NCI-H2081 (cell line): ENCODE measurements at places on chromosomes 4 and X.

DNA sequence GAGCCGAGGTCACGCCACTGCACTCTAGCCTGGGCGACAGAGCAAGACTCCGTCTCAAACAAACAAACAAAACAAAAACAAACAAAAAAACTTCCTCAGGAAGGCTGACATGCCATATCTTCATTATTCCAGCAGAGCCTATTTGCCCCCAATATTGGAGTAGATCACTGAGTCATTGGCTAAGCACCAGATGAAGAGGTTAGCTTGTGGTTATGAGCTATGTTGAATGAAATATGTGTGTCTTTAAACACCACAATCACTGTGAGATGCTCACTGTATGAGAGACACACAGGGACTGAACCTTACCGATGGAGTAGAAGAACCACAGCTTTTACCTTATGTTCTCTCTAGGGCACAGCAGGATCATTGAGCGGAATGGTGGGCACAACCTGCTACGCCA, 122.1 kb upstream of the EOLA2 start:
- no peak for DNase-seq

- peak; percentile 66 for DNase-seq
Measured at GRCh38 chr4:140609548-140610425, 41.0 kb upstream of the UCP1 start.

- no peak for DNase-seq
Measured at GRCh38 chrX:48086082-48086481, 14.6 kb upstream of the ZNF630 start.

DNA sequence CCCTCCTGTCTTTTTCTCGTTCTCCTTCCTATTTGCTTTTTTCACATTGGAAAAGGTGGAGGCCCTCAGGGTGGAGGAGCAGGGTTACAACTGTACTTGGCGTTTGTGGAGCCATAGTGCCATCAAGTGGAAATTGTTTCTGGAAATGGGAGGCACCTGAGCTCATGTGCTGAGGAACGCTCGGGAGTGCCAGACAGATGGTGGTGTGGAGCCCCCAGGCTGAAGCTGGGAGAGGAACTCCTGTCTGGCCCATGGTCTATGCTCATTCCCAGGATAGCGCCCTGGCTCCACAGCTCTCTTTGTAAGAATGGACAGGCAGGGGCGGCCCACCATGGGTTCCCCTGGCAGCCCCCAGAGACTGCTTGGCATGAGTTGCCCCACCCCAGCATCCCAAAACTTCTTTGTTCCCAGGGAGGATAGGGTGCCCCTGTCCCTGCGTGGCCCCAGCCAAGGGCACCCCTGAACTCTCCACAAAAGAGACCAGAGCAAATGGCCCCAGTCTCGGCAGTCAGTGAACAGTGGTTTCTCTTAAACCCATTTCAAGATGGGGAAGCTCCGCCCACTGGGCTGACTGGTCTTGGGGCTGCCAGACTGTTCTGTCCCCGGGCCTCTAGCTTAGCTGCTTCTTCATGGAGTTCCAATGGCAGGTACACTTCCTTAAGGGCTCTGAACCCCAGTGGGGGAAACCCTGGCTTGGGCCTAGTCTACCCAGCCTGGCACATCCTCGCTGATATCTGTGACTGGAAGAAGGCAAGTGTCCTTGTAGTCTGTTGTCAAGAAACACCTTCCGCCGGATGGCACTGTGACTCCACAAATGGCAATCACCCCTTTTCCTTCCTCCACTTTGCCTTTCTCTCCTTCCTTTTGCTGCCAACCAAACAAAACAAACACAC, 70.1 kb downstream of the NBDY start:
- DNase-seq = peak; percentile 17

GRCh38 chrX:13691841-13692371, 3.0 kb downstream of the RAB9A start:
- no peak for DNase-seq

DNA sequence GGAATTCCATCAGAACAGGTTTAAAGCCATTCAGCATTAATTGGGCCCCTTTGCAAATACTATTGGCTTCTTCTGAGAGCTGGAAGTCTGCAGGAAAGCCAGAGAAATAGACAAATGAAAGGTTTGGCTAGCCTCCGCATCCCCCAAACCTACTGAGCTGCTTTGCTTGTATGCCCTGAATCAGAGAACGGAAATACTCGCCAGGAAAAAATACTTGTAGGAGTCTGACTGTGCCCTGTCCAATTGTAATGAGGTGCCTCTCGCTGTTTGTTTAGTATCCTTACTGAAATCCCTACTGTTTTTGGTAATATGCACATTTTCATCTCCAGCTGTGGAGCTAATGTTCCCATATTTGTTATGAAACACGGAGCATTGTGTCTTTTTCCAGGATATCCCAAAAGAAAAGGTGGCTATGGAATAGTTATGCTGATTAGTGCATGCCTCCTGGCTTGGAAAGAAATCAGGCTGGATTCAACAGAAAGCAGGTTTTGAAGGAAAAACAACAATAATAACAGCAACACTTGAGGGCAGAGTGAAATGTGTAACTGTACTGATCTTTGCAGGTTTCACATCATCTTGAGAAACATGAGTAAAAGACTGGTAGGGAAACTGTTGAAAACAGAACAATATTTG, 50.7 kb upstream of the NLGN4X start:
- DNase-seq = no peak

DNA sequence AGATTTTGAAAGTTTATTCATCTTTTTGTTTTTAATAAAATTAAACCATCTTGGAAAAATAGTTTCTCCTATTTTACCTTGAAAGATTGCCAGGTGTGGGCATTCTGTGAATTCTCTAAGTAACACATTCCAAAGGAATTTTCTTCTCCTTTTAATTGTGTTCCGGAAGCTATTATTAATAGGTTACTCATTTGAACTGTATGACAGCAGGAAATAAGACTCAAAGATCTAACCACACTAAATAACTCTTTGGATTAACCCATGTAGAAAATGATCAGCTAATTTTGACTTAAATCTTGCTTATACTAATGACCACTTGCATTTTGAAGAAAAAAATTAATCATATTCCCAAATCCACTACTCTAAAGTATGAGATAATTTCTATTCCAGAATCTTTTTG, 17.6 kb upstream of the CCNI start:
- no peak for DNase-seq

- DNase-seq = no peak
Measured at GRCh38 chrX:1486749-1487361, 34.1 kb upstream of the ASMTL start.

DNA sequence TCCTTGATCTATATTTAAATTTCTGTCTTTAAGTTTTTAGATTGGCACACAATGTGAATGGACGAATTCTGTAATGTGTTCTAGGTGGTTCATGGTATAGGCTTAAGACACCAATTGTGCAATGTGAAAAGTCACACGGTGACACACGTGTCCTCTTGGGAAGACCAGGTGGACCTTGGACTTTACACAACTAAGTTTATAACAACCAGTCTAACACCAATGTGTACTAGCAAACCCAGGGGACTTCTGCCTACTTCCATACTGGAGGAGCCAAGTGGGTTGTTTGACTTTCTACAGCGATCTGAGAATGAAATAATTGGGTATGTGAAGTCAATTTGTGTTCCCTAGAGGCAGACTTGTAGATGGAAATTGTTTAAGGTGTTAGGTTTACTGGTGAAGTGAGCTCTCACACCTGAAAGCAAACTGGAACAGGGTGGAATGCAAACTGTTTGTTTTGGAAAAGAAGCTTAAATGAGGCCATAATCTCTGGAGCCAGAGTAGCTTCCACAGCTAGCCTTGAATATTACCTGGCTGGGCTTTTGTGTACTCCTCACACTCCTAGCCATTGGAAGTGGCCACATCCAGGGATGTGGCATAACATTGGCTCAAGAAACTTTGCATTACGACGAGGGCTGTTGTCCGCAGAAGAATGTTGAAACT, 45.9 kb upstream of the WDR1 start:
- DNase-seq = no peak

- DNase-seq = no peak
Measured at GRCh38 chr4:174010547-174010946, 272.9 kb downstream of the FBXO8 start.

DNA sequence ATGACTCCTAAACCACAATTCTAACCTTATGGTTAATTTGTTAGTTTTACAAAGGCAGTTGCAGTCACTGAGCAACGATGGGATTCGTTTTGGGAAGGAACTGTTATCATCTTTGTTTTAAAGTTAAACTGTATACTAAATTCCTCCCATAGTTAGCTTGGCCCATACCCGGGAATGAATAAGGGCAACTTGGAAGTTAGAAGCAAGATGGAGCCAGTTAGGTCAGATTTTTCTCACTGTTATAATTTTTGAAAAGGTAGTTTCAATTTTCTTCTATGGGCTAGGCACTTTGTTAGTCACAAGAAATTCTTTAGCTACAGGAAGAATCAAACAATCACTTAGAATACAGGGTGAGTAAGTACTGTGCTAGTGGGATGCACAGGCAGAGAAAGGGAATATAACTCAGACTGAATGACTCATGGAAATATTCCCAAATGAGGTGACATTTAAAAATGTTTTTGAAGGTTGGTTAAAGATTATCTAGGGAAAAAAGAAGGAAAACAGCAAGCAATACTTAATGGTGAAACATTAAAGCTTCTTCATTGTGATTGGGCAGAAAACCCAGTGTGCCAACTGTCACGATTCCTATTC, 153.6 kb downstream of the MAGEB17 start:
- no peak for DNase-seq

DNA sequence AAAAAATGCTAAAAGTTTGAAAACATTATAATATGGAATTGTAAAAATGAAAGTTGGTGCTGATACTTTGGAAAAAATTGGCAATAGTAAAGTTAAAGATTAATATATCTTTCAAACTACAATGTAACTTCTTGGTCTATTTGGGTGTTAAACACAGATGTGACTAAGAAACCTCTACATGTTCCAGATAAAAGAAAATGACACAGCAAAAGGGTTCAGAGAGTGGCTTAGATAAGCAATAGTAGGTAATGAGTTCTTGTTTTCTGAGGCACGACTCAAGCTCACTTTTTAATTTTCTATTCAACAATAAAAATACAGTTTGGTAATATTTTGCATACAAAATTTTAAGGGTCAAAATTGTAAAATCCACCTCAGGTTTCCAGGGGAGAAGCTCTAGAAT, 292.7 kb downstream of the GALNTL6 start:
- DNase-seq = no peak

GRCh38 chr4:123064390-123064789, 142.0 kb upstream of the NUDT6 start:
- no peak for DNase-seq

GRCh38 chr4:72743078-72743477, 174.1 kb upstream of the ADAMTS3 start:
- no peak for DNase-seq

GRCh38 chr4:152485726-152486276, 50.1 kb downstream of the FBXW7 start:
- no peak for DNase-seq

DNA sequence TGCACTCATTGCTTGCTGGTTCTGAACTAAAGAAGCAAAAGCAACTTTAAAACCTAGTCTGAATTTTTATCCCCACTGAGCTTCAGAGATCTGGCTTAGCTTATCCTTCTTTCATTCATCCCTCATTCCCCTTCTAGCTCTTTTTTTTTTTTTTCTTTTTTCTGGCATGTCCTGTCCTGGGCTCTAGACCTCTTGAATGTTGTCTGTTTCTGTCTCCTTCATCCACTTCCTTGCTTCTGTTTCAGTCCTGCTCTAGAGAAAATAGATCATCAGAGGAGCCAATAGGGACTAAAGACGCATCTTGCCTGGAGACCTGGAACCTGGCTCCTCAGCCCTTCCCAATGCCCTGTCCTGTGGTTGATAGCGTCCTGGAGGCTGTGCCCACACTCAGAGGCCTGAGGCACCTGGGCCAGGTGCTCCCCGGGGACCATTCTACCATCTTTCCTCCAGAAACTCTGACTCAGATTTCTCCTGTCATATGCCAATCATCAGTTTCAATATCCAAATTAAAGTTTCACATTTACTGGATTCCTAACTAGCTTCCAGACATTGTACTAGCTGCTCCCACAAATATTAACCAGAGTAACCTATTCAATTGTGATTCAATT, 115.7 kb upstream of the GATB start:
- no peak for DNase-seq

GRCh38 chrX:140343226-140343868, 161.5 kb downstream of the SOX3 start:
- no peak for DNase-seq

DNA sequence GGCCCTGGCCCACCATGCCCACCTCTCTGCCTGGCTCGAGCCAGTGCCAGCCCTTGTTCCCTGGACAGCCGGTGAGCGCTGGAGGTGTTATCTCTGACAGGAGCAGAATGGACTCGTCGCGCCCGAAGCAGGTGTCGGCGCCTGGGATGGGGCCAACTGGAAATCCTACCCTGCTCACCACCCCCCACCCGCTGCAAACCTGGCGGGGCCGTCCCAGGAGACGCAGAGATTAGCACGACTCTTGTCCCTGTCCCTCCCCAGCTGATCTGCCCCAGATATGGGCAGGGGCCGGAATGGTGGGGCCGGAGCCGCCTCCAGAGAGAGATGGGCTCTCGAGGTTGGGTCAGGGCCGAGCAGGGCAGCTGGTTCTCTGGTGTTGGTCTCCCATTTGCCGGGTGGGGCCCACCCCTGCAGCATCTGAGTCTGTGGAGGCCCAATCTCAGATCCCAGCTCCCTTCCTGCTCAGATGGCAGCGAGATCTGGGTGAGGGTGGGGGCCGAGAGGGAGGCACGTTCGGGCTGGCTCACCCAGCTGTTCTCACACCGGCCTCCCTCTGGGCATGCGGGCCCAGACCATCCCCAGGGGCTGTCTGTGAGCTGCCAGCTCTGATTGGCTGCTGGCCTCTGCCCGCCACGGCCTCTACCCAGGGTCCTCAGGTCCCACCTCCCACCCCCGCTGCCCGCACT, 20.1 kb upstream of the FGFR3 start:
- peak; percentile 40 for DNase-seq

GRCh38 chr4:185895866-185896265, 83.9 kb upstream of the SORBS2 start:
- no peak for DNase-seq

- DNase-seq = no peak
Measured at GRCh38 chr4:33940281-33940680, 2304.0 kb downstream of the ARAP2 start.

DNA sequence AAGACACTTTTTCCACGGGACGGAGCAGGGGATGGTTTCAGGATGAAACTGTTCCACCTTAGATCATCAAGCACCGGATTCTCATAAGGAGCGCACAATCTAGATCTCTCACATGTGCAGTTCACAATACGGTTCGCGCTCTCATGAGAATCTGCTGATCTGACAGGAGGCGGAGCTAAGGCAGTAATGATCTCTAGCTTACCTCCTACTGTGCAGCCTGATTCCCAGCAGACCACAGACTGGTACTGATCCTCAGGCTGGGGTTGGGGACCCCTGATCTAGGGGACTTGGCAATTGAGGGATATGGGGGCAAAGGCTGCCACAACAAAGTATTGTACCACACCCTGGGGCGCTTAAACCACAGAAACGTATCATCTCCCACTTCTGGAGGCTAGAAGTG, 25.7 kb downstream of the ZNF185 start:
- DNase-seq = no peak

DNA sequence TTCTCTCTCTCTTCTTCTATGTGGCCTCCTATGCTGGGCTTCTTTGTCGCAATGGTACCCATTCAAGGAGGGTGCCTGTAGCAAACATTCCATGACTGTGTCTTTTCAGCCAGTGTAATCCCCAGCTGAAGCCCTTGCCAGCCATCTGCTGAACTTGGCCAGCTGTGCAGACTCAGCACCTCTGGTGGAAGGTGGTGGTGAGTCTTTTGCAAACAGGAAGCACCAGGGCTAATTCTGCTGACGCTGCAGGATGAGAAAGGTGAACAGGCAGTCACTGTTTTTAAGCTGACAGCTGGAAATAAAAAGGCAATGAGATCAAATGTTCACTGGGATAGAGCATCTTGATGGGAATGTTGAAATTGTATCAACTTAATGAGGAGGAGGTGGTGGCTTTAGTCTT, 298.7 kb upstream of the CLNK start:
- DNase-seq = no peak

GRCh38 chr4:139552517-139553307, 3.3 kb downstream of the SETD7 start:
- DNase-seq = no peak
